Upper lobe of right lung (tissue), 1 donor: ENCODE measurements at places on chromosomes 16 and 17. TPM values are rescaled to one million over a fixed set of nuclear protein-coding genes. Genes with fewer than 3 reads are reported as not detected.

Gene SAMD14
- total RNA-seq, result 21.5 TPM

DNA sequence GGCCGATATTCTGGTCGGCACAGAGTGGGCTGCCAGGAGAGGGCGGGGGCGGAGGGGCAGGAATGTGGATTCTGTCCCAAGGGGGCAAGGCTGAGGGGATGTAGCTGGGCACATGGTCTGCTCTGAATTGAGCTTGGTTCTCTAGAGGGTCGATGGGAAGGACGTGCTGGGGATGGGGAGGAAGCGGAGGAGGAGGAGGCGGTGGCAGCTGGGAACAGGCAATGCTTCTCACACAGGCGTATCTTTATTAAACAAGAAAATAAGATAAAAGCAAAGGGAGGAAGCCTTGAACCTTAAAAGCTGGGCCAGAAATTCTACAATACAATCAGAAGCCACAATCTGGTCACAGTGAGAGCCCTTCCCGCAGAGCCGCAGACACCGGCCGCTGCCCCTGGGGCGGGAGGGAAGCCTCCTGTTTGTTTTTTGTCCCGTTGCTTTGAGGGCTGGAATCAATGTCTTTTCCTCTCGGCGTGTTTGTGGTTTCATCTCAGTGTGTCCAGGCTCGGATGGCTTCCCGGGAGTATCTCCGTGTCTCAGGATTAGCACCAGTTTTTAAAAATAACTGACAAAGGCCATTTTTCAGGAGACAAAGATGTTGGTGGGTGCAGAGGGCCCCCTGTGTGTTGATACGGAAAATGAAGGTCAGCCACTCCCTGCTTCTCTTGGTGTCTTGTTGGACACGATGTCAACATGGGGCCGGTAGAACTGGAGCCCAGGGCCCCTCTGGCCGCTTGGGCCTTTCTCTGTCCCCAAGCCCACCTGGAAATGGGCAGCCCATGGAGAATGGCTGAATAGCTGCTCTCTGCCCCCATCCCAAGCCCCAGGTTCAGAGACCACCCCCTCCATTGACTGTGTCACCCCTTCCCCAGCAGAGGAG lies 12.3 kb upstream of the SLC7A5 start:
- no peak overlapping the region for H3K4me3 ChIP-seq
- no peaks in the 10 kb centered on the region for H3K4me1 ChIP-seq
- H3K36me3 ChIP-seq, result no peaks in the 10 kb centered on the region
- no peak for DNase-seq
- H3K27me3 ChIP-seq, result peaks cover under 1% of the 10 kb centered on the region

GRCh38 chr16:58056580-58056979 lies 31.0 kb downstream of the MMP15 start:
- no peaks in the 10 kb centered on the region for H3K27me3 ChIP-seq
- H3K4me1 ChIP-seq, result no peaks in the 10 kb centered on the region
- no peak for DNase-seq
- H3K4me3 ChIP-seq, result no peak overlapping the region
- H3K27ac ChIP-seq, result no peak overlapping the region

DNA sequence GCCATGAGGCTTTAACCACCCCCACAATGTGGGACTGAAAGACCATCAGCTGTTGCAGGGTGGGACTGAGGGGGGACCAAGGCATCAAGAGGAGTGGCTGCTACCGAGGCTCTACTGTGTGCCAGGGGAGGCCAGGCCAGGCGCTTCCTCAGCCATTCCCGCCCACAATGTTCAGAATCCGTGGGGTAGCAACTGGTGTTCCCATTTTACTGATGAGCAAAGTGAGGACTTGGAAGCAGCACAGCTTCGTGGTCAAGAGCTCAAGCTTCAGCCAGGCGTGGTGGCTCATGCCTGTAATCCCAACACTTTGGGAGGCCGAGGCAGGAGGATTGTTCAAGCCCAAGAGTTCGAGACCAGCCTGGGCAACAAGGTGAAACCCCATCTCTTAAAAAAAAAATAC lies 65.9 kb downstream of the SCNN1B start:
- DNase-seq, result no peak
- H3K36me3 ChIP-seq, result no peaks in the 10 kb centered on the region
- H3K27ac ChIP-seq, result no peak overlapping the region
- no peak overlapping the region for H3K4me3 ChIP-seq
- no peaks in the 10 kb centered on the region for H3K27me3 ChIP-seq

- no peak overlapping the region for H3K27ac ChIP-seq
- H3K4me3 ChIP-seq, result no peak overlapping the region
- peak; percentile 29 for DNase-seq
- peaks cover 8% of the 10 kb centered on the region for H3K4me1 ChIP-seq
- H3K36me3 ChIP-seq, result no peaks in the 10 kb centered on the region
Measured at GRCh38 chr17:47729476-47729875, 3.6 kb upstream of the TBX21 start.

- H3K4me3 ChIP-seq, result no peak overlapping the region
- no peaks in the 10 kb centered on the region for H3K27me3 ChIP-seq
- DNase-seq, result no peak
- no peak overlapping the region for H3K27ac ChIP-seq
- no peaks in the 10 kb centered on the region for H3K36me3 ChIP-seq
Measured at GRCh38 chr16:88473666-88474534, 20.8 kb downstream of the ZFPM1 start.

DNA sequence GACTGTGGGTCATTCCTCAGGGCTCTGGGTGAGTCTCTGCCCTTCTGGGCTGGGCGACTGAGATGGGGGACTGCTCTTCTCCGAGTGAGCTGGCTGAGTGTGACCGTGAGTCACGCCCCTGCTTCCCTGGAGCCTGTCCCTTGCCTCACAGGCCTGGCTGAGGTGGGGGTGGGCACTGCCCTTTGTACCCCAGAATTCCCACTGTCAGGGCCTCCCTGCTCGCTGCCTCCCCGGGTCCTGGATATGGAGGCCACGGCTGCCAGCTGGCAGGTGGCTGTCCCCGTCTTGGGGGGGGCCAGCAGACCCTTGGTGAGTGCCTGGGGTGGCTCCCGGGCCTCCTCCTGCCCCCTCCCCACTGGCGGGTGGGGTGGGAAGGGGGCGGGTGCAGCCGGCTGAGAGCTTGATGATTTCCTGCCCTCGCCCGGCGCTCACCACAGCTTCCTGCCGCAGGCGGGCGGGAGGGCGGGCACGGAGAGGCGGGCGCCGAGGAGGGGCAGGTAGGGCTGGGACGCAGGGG lies at the start of gene LAT:
TSS of gene LAT (plus strand) at position 434 of the 517 bp plus-strand sequence. CDS start 366 bp downstream, outside the sequence.
- no peaks in the 10 kb centered on the region for H3K4me1 ChIP-seq
- DNase-seq, result peak; percentile 71
- H3K4me3 ChIP-seq, result peak within 1 kb of the TSS; percentile 40
- peaks cover 73% of the 10 kb centered on the region for H3K36me3 ChIP-seq
- H3K27ac ChIP-seq, result peak within 1 kb of the TSS; percentile 72

DNA sequence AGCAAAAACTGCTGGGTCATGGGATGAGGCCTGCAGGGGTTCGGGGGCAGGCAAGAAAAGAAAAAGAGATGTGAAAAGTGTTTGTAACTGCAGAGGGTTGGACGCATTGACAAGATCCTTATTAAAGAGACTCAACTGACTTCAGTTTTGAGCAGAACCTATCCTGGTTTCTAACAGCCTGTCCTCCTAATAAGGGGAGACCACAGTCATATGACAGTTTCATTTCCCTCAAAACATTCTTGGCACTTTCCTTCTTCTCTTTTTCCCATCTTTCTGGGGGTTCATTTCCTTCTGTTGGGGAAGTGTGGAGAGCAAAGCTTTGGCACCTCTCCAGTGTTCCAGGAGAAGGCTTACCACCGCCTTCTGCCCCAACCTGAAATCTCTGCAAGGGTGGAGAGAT lies 118.5 kb downstream of the MAF start:
- H3K4me1 ChIP-seq, result peaks cover 3% of the 10 kb centered on the region
- H3K27me3 ChIP-seq, result no peaks in the 10 kb centered on the region
- H3K36me3 ChIP-seq, result no peaks in the 10 kb centered on the region
- H3K27ac ChIP-seq, result no peak overlapping the region
- no peak overlapping the region for H3K4me3 ChIP-seq

DNA sequence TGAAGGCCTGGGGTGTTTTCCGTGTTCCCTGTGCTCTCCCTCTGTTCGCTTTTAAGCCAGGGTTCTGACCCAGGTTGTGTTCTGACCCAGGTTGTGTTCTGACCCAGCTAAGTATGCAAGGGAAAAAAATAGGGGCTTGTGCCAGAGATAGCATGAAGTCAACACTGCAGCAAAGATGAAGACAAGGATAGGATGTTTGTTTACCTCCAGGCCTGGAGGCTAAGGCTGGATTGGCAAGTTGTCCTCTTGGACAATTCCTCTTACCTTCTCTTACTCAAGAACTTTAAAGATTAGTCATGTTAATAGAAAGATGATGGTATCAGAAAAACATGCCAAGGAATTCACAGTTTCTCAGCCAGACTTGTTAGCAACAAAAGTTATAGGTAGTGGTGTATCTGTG lies 19.4 kb downstream of the LYRM9 start:
- H3K36me3 ChIP-seq, result no peaks in the 10 kb centered on the region
- no peak for DNase-seq
- H3K27ac ChIP-seq, result no peak overlapping the region
- no peaks in the 10 kb centered on the region for H3K27me3 ChIP-seq
- H3K4me3 ChIP-seq, result no peak overlapping the region
